ENCODE measurements at places on chromosomes 5 and 9.

GRCh38 chr5:8184455-8185063 is 315.6 kb downstream of the MTRR start:
- DNase-seq = no peak

DNA sequence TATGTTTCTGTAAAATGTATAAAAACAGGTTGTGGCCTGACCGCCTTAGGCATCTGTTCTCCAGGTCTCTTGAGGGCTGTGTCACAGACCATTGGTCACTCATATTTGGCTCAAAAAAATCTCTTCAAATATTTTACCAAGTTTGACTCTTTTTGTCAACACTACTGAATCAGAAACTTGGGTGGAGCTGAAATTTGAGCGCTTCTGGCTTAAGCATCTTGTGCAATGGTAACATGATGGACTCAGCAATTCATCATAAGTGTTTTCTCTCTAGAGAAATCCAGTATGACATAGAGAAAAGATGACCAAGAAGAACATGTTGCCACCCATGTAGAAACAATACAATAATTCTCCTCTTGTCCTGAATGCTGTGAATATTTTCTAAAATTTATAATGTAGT is 387.9 kb downstream of the MAT2B start:
- DNase-seq = no peak

DNA sequence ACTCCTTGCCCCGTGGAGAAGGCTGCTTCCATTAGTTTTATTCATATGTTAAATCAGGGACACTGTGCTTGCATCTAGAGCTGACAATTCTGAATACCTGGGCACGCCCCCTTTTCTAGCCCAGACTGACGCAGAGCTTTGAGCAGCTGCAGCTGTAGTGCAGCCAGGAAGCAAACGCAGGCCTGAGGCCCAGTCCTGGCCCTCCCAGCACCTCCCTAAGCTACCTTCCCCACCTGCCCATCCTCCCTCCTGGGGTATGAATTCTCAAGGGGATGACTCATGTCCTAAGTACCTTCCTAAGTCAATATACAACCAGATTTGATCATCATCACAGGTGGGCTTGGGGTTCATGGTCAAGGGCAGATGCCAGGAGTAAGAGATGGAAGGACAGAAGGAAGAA is 3.5 kb downstream of the PHF19 start:
- no peak for DNase-seq

DNA sequence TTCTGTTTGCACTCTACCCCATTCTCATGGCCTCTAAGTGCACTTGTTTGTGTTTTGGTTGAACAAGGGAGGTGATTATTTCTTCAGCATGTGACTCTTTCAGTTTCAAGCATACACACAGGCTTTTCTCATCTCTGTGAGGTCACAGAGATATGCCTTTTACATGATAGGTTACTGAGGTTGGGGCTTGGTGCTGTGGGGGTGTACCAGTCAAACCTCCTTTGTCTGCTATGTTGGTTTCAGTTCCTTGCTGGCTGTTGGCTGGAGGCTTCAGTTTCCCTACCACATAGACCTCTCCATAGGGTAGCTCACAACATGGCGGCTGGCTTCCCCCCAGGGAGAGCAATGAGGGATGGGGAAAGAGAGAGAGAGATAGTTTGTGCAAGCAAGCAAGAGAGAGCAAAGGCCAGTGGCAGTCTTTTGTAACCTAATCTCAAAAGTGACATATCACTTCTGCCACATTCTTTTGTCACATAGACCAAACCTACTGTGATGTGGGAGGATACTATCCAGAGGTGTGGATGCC is 96.7 kb upstream of the SEMA6A start:
- no peak for DNase-seq

DNA sequence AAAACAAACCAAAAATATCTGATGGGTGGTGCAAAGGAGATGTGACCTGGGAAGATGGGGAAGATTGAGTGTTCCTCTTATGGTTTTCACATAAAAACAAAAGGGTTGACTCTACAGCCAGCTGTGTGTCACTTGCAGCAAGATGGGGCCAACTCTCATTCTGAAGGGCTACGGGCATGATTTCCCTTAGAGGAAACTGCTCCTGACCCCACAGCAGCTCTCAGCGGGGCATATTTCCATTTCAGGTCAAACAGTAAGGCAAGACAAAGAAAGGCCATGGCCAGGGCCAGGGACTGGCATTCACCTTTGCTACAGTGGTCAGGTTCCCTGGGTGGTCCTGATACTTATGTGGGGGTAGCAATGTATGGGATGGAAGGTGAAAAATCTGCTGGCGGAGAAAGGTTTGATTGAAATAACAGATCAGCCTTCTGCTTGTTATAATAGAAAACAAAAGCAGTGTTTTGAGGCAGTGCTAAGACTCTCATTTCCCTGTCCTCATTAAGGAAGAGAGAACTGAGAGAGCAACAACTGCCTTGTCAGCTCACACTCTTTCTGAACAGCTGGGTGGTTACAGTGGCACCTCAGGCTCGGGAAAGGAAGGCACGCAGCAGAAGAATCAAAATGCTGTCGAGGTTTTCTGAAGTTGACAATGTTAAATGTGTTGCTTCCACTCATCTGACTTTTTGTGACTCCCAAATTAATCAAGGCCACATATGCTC is 120.7 kb upstream of the PCA3 start:
- DNase-seq = no peak

DNA sequence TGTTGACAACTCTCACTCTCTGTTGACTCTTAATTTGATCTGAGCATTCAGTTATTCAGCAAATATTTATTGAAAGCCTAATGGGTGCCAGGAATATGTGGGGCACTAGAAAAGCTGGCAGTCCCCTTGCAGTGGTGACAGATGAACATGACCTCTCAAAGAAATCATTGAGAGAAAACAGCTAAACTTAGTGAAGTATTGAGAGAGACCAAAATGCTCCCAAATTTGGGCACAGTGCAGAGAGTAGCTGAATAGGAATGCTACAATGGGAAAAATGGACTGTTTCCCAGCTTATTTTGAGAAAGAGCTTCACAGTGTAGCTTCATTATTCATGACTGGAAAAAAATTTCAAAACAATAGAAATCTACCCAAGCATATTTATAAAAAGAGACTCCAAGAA is 257.9 kb downstream of the SGCD start:
- DNase-seq = no peak

- no peak for DNase-seq
Measured at GRCh38 chr9:107480386-107480789, 9.2 kb downstream of the KLF4 start.

DNA sequence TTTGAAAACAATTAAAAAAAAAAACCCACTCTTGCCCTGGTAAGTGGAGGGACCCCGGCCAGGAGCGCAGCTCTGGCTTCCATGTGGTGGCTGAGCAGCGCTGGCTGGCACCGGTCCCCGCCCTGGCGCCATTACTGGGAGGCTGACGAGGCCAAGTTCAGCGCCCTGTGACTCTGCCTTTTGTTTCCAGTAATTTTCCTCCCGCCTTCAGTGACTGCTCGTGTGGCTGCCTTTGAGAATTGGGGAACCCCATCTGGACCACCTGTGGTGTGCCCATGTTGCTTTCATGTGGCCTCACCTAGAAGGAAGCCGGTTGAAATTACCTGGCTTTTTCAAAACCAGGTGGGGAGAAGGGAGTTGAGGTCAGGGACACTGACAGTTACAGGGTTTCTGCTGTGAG is 136.1 kb downstream of the GAPVD1 start:
- DNase-seq = no peak

GRCh38 chr5:81192373-81192750 is 40.8 kb upstream of the CKMT2 start:
- no peak for DNase-seq

GRCh38 chr5:133884569-133885311 is 83.7 kb downstream of the C5orf15 start:
- no peak for DNase-seq

DNA sequence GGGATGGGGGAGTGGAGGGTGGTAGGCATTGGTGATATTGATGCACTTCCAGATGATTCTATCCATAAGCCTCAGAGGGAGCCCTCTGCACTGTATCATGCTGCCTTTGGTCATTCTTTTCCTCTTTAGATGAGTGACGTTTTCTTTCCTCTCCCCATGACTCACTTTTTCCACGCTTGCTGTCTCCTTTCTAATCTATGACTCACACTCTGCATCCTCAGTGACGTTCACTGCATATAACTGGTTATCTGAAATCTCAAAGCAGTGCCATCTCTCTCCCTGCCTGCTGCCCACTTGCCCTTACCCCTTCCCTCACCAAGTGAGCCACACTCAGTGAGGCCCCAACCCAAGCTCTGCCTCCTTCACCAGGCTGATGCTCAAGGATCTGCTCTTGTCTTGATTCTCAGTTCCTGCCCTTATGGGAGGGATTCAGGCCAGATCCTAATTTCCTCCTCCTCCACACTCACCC is 31.6 kb downstream of the PTGS1 start:
- DNase-seq = no peak

GRCh38 chr5:102090770-102091169 is 205.3 kb downstream of the SLCO4C1 start:
- DNase-seq = no peak

DNA sequence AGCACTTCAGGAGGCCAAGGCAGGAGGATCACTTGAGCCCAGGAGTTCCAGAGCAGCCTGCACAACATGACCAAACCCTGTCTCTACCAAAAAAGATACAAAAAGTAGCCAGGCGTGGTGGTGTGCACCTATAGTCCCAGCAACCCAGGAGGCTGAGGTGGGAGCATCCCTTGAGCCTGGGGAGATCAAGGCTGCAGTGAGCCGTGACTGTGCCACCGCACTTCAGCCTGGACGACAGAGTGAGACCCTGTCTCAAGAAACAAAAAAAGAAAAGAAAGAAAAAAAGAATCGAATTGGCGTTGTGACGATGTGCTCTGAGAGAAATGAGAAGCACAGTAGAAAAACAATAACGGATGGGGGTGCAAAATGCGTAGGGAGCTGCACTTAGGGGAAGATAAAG is 101.4 kb downstream of the NDFIP1 start:
- no peak for DNase-seq

DNA sequence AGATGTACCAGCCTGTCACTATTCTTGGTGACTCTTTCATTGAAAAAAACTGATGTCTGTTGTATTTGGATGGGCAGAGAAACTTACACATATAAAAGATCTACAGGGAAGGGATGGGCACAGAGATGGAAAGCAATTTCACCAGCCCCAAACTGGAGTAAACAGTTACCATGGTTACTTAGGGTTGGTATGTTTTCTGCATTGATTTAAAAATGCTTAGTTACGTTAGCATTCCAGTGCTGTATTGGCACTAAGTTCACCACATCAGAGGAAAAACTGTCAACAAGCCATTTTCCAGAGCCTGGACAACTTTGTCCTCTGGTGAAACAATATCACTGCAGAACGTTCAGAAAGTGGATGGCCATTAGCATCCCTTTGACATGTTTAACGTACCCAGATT is 28.0 kb downstream of the MARCHF3 start:
- no peak for DNase-seq

DNA sequence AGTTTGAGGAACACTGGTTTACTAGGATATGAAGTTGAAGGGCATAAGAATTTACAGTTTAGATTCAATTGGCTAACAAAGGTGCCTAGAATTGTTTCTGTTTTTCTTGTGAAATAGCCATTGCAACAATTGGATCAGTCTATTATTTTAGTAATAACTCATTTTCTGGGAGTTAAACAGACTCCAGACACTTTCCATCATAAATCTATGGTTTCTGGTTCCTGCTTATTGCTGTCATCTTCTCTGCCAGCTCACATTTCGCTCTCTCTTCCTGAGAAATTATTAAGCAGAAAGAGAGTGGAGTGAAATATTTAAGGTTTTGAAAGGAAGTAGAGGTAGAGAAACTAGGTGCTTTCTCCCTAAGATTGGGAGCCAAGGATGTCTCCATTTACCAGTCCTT is 165.1 kb upstream of the PRR16 start:
- no peak for DNase-seq

- no peak for DNase-seq
Measured at GRCh38 chr5:140221697-140222223, 46.8 kb downstream of the CYSTM1 start.

DNA sequence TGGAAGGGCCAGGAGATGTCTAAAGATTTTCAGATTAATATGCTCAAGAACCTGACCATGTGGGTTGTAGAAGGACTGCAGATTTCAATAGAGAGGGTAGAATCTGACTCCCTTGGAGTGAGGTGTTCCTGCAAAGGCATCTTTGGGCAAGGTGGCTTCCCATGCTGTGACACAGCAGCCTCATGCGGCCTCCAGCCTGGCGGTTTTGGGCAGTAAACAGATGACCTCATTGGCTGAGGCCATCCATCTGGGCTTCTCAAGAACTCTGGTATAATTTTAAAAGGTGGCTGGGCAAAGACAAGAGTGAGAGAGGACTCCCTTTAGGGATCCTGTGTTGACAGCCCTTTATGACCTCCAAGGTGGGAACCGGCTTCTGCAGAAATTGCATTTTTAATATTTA is 90.3 kb upstream of the ERCC6L2 start:
- DNase-seq = no peak

GRCh38 chr9:130779153-130779855 is 55.8 kb upstream of the ABL1 start:
- DNase-seq = no peak

DNA sequence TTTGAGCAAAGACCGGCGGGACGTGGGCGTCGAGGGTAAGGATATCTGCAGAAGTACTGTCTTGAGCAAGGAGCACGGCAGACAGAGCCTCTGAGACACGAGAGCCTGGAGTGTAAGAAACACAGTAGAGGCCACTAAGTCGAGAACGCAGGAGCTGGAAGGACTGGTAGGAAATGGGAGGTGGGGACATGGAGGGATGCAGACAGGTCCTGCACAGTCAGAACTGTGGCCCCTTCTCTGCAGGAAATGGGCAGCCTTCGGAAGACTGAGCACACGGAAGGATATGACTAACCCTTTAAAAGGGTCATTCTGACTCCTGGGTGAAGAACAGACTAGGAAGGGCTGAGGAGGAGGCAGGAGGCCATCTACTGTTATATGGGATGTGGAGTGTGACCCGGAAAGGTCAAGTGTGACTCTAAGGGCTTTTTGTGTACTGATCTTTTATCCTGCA is 1.4 kb upstream of the CAMSAP1 start:
- no peak for DNase-seq

GRCh38 chr9:129272348-129273025 is 94.4 kb upstream of the IER5L start:
- DNase-seq = no peak
